ENCODE measurements at places on chromosomes 6 and 20.

DNA sequence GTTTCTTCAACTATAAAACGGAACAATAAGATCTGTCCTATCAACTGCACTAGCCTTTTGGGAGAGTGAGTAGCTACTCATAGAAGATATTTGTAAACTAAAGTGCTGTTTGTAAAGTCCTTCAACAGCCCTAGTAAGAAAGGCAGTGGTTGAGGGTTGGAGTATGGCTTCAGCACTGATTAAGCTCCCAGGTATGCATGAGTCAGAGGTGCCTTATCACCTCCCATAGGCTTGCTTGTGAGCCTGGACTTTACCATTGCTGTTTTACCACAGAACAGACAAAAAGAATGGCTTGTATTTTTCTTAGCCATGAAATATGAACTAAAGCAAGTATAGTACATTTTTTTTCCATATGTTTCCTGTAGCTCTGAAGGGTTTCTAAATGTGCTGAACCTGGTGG lies 44.1 kb downstream of the SAMD3 start:
- peak; percentile 11 for DNase-seq

DNA sequence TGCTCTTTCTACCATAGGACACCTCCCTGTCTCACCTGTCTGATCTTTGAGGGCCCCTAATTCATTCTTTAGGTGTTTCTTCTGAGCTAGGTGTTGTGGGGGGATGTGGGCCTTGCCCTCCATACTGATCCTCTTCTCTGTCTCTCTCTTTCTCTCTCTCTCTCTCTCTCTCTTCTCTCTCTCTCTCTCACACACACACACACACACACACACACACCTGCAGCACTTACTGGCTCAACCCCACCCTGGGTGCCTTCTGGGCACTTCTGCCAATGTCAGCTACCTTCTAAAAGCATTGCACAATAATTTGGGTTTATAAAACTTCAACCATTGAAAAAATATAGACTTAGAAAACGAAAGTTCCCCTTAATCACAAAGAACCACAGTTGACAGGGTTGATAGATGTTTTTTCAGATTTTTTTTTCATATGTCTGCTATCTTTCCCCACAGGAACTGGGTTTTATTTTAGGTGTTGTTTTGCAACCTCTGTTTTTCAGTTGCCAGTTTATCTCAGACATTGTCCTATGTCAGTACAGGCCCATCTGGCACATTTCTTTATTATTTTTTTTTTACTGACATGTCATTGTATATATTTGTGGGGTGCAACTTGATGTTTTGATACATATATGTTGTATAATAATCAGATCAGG lies 28.1 kb downstream of the PKIG start:
- DNase-seq, result no peak

DNA sequence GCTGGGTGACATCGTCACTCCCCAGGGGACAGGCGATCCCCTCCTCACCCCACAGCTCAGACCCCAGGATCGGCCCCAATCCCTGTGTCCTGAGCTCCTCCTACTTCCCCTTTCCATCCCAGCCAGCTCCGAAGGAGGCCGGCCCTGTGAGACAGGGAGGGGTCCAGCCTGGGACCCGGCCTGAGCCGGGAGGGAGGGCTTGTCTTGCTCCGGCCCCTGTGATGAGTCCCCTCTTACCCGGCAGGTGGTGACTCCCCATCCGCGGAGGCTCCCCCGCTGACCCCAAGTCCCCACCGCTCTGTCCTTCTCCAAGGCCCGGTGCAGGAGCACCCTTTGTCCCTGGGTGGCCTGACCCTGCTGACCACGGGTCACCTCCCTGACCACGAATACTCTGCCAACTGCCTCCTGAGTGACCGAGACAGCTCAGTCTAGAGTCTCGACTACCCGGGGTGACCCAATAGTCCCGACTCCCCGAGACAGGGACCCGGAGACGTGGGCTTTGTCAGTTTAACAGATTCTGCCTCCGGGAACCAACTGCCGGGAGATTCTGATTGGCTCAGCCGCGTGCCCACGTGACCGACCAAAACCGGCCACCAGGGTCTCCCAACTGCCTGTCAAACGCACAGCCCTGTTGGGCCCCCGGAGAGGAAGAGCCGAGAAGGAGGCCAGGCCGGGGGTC lies 187.4 kb upstream of the PROKR2 start:
- DNase-seq, result peak; percentile 28

DNA sequence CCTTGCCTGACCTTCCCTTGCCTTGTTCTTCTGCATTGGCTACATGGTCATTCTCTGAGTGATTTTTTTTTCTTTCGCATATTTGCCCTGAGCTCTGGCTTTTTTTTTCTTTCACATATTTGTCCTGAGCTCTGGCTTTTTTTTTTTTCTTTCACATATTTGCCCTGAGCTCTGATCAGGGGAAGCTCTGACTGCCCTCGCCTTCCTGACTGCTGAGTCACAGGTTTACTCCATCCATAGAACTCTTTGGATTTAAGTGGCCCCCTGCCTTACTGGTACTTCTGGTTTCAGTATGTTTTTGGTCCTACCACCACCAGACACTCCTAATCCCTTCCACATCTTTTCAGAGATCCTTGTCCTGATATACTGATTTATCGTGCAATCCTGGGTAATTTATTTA lies 201.1 kb downstream of the OGFRL1 start:
- peak; percentile 85 for DNase-seq

DNA sequence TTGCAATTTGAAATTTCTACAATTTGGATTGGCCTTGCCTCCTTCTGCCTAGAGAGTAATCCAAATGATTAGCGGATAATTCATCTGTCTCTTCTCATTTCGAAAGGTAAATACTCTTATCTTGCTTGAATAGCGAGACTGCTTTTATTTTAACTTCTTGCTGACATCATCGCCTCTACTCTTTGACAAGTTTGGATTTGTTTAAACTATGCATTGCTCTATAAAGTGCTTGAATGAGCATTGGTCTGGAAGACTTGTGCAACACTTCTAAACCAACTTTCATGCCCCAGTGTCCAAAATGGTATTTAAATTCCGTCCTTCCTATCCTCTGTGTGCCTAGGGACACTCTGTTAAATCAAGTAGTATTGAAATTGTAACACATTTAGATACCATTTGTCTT lies 384.1 kb upstream of the SLC35B3 start:
- no peak for DNase-seq
